ENCODE measurements at places on chromosomes 3 and 15.

DNA sequence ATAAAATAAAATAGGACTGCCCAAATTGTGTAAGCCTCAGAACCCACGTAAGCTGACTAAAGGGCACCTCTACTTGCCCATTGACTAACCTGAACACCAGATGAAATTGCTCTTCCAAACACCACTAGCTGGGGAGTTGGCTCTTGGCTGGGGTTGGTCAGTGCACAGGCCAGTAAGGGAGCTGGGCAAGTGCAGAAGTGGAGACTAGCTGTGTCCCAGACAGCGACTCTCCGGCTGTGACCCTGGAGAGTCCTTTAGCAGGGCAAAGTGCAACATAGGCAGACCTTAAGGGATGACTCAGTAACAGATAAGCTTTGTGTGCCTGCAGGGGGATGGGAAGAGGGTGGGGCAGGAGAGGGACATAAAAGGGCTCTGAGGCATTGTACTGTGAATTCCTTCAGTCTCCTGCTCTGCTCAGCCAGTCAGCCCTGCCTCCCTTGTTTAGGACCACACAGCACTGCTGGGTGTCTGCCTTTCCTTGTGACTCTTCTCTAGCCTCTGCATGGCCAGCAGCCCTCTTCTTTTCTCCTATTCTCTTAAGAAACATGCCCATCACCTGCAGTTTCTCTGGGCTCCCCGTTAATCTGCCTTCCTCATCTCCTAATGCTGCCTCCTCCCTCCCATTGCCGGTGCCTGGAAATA, 13.2 kb downstream of the NR1I2 start:
- peak; percentile 8 for DNase-seq

DNA sequence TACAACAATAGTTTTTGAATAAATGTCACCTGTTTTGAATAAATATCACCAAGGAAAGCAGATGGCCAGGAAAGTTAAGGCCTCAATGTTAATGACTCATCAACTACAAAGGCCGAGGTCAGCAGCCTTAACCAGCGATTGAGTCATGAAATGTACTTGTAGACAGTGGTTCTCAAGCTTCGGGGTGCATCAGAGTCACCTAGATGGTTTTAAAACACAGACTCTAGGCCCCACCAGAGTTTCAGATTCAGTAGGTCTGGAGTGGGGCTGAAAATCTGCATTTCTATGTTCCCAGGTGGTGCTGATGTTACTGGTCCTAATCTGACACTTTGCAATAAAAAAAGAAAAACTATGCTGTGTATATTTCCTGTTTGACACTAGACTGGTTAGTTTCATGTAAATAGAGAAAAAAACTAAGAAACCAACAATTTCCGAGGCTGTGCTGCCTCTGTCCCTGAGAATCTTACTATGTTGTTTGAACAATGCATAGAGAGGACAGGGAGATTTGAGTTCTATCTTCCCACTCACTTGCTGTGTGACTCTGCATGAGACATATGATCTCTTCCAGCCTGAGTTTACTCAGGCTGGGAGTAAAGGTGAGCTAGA, 9.8 kb downstream of the RAB27A start:
- peak; percentile 49 for DNase-seq

- no peak for DNase-seq
Observed at GRCh38 chr3:105688821-105689220, 180.0 kb downstream of the CBLB start.

GRCh38 chr3:59411186-59411585, 361.4 kb upstream of the CFAP20DC start:
- no peak for DNase-seq

DNA sequence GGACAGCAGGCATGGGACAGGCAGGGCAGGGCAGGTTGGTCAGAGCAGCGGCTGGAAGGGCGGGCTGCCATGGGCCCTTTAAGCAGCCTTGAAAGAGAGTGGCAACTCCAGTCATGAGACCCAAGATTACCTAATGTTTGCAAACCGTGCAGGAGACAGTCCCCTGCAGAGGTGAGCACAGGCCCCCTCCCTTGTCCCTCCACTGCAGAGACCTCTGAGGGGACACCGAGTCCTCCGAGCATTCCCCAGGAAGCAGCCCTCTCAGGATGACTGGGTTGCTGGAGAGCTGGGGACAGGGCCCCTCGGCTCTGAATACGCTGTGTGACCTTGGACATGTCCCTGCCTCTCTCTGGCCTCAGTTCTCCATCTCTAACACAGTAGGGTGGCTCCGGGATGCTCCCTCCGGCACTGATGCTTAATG, 81.4 kb downstream of the IQSEC1 start:
- DNase-seq: no peak

DNA sequence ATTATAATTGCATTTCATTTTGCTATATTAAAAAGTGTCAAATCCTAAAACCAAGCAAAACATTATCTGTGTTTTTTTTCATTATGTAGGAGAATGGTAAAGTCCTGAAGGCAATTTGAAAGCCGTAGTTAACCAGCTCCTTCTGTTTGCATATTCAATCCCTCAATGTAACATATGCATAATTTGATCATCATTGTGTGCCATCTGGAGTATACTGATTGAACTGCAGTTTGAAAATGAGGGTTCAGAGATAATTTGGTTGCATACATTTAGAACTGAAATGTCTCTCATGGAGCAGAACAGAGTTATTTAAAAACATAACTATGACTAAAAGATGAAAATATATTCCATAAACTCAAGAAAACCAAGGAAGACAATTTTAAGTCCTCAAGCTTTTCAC, 518.6 kb downstream of the GBE1 start:
- DNase-seq: peak; percentile 26

Data from kidney glomerular epithelial cell (primary cell).